ENCODE measurements at places on chromosomes 7 and 10. TPM values are rescaled to one million over a fixed set of nuclear protein-coding genes. Genes with fewer than 3 reads are reported as not detected.

- no peak for DNase-seq
Measured at GRCh38 chr7:128404143-128404681, 5.6 kb downstream of the IMPDH1 start.

GRCh38 chr7:37211097-37211880, 237.4 kb downstream of the ELMO1 start:
- DNase-seq, result peak; percentile 86

- DNase-seq, result no peak
Measured at GRCh38 chr10:73716251-73716650, 18.3 kb upstream of the AGAP5 start.

GRCh38 chr7:83053965-83054364, 108.7 kb downstream of the PCLO start:
- DNase-seq, result no peak

GRCh38 chr10:70832852-70833528, 17.2 kb downstream of the SGPL1 start:
- DNase-seq, result peak; percentile 92

GRCh38 chr7:92875173-92875572, 38.8 kb upstream of the CDK6 start:
- DNase-seq, result no peak

- peak; percentile 13 for DNase-seq
Measured at GRCh38 chr10:92177546-92177945, 113.3 kb downstream of the CPEB3 start.

GRCh38 chr7:7911369-7912123, 57.0 kb upstream of the GLCCI1 start:
- DNase-seq, result peak; percentile 83

DNA sequence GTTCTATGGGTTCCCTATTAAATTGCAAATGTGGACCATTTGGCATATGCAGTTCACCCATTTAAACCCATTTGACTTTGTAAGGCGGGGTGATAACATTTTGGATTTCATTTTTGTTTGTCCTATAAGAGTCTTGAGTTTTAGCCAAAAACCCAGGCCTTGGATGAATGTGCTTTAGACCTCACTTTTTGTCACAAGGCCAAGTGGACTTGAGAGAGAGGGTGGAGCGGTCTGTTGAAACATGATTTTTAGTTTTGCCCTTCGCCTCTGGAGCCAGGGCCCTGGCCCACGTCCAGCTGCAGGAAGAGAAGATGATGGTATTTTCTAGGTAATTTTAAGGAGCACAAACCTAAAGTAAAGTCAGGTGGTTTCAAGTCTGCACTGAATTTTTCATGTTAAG, 260.1 kb downstream of the SLC25A13 start:
- DNase-seq, result peak; percentile 61

DNA sequence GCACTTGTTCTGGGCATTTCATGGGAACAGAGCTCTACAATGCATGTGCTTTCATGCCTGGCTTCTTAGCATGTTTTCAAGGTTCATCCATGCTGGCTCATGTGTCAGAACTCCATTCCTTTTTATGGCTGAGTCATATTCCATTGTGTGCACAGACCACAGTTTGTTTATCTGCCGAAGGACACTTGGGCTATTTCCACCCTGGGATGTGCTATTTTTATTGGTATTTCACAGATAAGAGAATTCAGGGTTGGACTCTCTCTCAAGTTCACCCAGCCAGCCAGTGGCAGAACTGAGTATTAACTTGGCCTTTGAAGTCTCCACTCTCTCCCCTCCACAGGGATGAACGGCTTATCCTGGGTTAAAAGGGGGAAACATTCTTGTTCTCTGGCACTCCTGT, 190.7 kb upstream of the GPR26 start:
- DNase-seq, result no peak

DNA sequence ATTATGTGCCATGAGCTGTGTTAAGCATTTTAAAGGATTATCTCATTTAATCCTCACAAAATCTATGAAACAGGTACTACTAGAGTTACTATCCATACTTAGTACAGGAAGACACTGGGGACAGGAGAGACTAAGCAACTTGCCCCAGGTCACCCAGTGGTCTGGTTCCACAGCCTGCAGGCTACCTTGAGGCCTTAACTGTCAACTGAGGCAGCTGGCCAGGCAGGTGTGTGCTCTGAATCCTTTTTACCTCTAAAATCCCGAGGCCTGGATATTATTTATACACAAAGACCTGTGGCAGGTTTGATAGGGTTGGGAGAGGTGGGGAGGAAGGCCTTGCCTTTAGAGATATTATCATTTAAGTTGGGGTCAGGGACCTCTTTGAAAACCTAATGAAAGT, 3.1 kb downstream of the ZNF777 start:
- no peak for DNase-seq

DNA sequence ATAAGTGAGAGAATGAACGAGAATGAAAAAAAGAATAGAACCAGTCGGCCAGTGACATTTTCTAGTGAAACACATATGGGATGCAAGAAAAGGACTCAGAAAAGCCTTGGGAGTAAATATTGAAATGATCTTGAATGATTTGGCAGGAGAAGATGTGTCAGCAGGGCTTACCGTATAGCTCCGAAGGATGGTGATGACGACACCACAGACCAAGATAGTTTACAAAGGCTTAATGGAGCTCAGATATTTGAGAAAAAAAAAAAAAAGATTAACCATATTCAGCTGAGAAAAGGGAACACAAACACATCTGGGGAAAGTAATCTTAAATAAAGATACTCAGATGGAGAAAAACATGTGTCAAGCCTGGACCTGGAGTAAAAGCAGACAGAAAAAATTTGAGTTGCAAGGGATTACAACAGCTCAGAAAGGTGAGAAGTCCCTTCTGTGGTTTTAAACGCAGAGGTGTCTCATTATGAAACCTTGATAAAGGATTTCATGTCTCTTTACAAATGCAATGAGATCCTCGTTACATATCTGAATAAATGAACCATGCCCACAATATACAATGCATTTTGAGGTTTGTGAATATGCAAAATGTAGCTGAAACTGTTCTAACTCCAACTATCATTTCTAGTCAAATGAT, 36.0 kb downstream of the DNAJB9 start:
- DNase-seq, result no peak

GRCh38 chr10:35160743-35161142, 34.1 kb downstream of the CREM start:
- no peak for DNase-seq

DNA sequence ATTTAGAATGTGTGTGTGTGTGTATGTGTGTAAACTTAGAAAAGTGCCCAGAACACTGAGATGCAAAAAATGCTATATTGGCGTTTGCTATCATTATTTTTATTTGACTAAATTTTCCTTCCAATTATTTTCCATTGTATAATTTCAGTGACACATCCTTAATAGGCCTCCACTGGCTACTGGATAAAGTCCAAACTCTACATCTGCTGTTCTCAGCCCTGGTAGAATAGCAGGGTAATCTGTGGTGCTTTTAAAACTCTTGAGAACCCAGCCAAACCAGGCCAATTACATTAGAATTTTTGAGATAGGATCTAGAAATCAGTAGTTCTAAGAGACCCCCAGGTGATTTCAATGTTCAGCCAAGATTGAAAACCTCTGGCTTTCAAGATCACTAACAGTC, 66.4 kb downstream of the ZNF503 start:
- DNase-seq, result peak; percentile 30

DNA sequence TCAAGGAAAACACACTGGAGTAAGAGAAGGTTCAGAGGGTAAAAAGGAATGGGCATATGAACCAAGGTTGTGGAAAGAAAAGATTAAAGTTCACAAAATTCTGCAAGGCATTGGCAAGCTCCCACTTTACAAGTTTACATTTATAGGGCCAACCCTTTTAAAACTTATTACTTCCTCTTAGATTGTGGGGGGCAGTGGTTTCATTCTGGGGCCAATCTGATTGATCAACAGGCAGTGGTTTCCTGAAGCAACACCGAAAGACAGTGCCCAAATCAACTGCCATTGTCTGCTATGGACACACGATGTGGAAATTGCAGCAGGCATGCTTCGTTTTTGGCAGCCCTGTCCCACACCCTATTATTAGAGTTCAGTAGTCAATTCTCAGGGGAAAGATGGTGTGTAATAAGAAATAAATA, 154.0 kb downstream of the SGMS1 start:
- peak; percentile 39 for DNase-seq

Gene TUBB8
- not detected for total RNA-seq

Gene PLAC9
- 78.7 TPM for total RNA-seq

Gene CPA2
- not detected for total RNA-seq

Gene ANKRD1
- 1.4 TPM for total RNA-seq

Gene GBX1
- total RNA-seq, result not detected

Gene ALOX5
- total RNA-seq, result not detected

All from fibroblast of the aortic adventitia (primary cell).